ENCODE measurements at places on chromosomes 16 and 17.
A peak's percentile ranks its signal among the peaks of the same experiment; 100 is the strongest.

DNA sequence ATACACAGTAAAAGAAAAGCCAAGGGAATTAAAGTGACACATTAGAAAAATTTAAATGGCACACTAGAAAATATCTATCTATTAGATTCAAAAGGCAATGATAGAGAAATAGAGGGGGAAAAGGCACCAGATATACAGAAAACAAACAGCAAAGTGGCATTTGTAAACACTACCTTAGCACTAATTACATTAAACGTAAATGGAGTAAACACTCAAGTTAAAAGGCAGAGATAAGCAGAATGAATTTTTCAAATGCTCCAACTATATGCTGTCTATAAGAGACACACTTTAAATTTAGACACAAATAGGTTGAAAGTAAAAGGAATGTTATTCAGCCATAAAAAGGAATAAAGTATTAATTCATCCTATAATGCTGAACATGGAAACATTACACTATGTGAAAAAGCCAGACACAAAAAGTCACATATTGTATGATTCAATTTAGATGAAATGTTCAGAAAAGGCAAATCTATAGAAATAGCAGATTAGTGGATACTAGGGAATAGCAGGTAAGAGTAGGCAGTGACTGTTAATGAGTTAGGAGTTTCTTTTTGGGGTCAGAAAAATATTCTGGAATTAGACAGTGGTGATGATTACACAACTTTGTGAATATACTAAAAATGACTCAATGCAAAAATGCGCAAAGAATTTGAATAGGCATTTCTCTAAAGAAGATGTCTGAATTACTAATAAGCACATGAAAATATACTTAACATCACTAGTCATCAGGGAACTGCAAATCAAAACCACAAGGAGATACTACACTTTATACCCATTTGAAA is 92.4 kb downstream of the BRIP1 start:
- DNase-seq, result peak; percentile 25

- no peak for DNase-seq
These were observed 9.0 kb downstream of the MYO15A start for GRCh38 chr17:18117533-18117932.

- DNase-seq, result no peak
These were observed 138.2 kb downstream of the C16orf95 start for GRCh38 chr16:87178977-87179376.

GRCh38 chr17:19709841-19710240 is 6.5 kb downstream of the SLC47A2 start:
- no peak for DNase-seq

- DNase-seq, result no peak
These were observed 233.4 kb downstream of the STX8 start for GRCh38 chr17:9342225-9342624.

DNA sequence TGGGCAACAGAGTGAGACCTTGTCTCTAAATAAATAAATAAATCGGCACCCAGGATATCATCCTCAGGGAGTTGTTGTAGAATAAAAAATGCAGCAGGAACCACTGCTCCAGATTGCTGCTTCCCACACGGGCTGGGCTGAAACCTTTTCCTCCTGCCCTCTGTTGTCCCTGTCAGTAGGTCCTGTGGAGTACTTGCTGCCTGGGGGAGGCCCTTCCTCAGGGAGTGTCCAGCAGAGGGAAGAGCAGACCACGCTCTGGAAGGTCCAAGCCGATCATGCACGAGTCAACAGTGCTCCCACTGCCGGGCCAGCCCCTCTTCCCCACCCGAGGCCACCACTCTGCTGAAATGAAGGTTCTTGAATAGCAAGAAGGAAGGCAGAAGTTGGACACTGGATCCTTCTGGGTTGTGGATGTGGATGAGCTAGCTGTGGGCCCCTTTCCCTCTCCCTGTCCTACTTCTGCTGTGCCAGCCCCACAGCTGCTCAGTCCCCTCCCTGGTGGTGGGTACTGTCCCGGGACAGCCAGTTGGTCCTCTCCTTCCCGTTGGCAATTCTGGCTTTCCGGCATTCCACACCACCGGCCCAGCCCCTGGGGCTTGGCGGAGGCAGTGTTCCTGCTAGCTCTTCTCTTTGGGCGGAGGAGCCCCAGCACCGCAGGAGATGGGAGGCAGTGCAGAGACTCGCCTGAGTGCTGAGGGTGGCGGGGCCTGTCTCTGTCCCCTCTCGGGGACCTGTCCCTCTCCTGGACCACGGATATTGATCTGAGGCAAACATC is 10.8 kb downstream of the CDK5R1 start:
- DNase-seq, result no peak

GRCh38 chr16:64534180-64534780 is 587.6 kb downstream of the CDH11 start:
- DNase-seq, result no peak

GRCh38 chr17:45751466-45751865 is 32.7 kb upstream of the CRHR1 start:
- no peak for DNase-seq

DNA sequence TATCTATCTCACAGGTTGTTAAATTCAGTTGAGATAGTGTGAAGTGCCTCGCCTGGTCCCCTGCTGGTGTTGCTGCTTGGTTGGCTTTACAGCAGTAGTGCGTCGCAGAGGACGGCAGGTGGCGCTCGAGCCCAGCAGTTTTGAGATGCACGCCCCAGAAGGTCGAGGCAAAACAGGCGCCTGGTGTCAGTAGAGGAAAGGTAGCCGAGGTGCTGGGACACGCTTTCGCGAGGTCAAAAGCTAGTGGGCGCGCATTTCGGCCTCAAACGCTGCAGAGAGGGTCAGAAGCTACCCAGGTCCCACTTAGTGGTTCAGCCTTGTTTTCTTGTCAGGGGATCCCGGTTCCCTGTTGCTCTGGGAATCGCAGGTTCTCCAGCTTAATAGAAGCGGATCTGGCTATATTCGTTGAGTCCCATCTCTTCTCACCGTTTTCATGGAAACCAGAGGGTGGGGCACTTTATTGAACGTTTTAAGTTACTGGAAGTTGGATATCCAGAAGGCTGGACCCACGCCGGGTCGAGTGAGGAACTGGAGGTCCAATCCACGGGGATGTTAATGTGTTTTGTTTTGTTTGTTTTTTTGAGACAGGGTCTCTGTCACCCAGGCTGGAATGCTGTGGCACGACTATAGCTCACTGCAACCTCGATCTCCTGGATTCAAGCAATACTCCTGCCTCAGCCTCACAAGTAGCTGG is 10.3 kb upstream of the ZFP90 start:
- DNase-seq, result peak; percentile 45

GRCh38 chr16:71923941-71924690 is 28.8 kb downstream of the IST1 start:
- no peak for DNase-seq

GRCh38 chr16:1745181-1745899 is 26.0 kb downstream of the NME3 start:
- DNase-seq, result peak; percentile 59

DNA sequence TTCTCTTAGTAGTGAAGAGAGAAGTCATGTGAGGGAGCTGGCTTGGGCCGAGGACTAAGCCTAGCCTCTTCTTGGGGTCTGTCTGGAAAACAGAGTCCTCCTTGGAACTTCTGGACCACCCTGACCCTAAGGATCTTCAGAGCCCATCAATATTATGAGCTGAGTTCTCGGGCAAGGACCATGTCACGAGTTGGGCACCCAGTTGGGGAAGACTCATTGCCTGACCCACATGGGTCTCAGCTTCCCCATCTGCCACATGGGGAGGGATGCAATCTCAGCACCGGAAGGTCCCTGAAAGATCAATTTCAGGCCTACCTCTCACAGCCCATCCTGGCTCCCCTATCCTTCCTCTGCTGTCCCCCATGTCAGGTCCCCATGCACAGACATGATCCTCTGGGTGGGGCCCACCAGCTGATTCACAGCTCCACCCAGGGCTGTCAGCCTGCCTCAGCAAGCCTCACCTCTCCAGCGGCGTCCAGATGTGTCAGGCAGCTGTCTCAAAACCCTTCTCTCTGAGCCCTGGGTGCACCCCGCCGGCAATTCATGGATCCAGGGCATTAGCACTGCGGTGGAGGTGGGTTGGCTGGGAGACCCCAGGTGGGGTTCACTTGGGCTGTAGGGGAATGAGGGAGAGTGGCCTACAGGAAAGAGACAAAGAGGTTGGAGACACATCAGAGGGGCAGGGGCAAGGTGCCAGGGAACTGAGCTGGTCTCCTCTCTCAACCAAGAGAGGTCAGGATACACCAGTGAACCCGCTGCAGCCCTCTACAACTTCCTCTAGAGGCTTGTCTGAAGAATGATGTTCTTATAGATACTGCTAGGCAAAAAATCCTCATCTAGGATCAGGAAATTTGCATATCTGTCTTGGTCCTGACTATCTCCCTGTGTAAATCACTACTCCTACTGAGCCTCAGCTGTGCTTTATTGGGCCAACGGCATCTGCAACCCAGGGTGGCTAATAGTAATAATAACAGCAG is 1.8 kb downstream of the NLRP1 start:
- no peak for DNase-seq

DNA sequence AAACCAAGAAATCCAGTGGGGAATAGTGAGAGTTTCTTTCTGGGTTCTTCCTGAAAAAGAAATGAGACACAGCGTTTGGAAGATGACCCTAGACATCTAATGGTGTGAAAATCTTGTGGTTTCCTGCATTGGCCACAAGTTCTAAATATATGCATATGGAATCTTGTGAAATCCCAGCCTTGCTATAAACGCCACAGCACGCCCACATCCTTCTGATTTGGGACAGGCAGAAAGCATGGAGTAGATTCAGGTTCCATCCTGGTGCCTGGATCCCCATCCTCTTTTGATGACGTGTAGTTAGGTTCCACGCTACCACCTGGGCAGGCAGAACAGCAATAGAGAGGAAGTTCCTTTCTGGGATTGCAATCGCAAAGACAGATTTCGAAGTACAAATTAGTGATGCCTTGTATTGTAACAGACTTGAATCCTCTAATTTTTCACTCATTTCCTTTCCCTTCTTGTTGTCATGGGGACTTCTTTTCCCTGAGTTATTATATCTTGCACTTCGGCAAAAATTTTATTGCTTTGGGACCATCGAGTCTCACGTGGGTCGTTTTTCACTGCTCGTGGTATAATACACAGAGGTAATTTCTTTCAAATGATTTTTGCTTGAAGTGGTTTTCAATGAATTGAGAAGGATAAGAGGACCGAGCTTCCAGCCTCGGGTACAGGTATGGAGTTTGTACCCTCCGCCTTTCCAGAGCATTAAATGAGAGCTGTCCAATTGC is 37.6 kb downstream of the HS3ST4 start:
- DNase-seq, result no peak

DNA sequence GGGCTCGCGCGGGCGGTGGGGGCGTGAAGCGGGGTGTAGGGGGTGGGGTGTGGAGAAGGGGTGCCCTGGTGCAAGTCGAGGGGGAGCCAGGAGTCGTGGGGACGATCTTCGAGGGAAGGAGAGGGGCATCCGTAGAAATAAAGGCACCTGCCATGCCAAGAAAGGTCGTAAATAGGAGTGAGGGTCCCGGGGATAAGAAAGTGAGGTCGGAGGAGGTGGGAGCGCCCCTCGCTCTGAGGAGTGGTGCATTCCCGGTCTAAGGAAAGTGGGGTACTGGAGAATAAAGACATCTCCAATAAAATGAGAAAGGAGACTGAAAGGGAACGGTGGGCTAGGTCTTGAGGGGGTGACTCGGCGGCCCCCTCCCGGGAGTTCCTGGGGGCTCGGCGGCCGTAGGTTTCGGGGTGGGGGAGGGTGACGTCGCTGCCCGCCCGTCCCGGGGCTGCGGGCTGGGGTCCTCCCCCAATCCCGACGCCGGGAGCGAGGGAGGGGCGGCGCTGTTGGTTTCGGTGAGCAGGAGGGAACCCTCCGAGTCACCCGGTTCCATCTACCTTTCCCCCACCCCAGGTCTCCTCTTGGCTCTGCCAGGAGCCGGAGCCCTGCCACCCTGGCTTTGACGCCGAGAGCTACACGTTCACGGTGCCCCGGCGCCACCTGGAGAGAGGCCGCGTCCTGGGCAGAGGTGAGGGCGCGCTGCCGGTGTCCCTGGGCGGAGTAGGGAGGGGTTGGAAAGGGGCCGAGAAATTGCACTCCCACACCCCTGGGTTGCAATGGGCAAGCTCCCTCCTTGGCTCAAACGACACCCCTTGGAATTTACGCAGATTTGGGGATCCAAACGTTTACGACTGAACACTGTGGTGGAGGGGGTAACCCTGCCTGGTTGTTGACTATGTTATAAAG is 888 bp downstream of the CDH1 start:
- no peak for DNase-seq

DNA sequence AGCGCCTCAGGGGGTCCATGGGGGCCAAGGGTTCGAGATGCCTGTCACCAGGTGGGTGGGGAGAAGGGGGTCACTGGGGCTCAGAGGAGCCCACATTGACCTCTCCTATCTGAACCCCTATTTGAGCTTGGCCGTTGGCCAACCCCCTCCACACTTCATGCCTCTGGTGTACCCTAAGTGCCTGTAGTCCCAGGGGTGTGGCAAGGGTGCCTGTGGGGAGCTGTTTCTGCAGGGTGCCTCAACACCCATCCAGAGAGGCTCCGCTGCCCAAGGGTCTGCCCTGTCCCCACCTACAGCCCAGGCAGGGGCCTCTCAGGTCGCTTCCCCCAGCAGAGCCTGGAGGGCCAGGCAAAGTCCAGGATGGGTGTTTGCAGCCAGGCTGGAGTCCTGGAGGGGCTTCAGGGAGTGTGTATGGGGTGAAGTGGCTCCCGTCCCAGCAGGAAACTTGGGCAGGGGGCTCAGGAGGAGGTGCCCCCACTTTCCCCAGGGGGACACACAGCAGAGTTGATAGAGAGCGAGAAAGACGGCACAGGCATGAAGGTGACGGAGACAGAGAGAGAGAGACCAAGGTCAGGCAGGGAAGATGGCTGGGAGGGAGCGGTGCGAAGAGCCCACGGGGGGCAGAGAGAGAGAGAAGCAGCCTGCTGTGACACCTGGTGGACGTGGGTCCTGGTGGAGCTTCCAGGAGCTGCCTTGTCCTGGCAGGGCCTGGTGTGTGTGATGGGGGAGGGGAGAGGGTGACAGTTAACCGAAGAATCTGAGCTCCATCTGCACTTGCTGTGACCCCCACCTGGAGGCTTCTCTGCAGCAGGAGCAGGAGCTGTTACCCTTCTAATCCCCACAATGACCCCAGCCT is at the start of gene SEPTIN12:
TSS of gene SEPTIN12 (minus strand) at position 719 of the 856 bp plus-strand sequence. CDS start at position 19, 700 bp downstream.
- no peak for DNase-seq

GRCh38 chr16:66271074-66272060 is 95.1 kb upstream of the CDH5 start:
- no peak for DNase-seq

GRCh38 chr17:38943607-38944006 is 18.2 kb downstream of the LASP1NB start:
- no peak for DNase-seq

DNA sequence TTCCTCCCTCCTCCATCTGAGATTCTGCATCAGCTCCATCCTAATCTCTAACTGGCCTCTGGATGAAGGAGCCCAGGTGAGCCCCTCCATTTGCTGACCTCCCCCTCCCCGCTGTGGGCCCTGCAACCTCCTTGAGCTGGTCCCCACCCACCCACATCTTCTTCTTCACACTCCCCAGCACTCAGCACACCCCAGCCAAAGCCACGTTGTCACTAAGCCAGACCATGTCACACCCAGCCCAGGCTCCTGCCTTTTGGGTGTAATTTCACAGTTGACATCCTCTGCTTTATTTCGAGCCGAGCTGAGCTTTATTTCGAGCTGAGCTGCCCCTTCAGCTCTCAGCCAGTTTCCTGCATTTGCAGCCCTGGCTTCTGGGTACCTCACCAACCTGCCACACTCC is 282.7 kb upstream of the TNRC6C start:
- no peak for DNase-seq

GRCh38 chr17:29461483-29462206 is 71.5 kb downstream of the TAOK1 start:
- DNase-seq, result no peak

All from GM04504 (cell line).